ENCODE measurements at places on chromosomes 6 and 20.

DNA sequence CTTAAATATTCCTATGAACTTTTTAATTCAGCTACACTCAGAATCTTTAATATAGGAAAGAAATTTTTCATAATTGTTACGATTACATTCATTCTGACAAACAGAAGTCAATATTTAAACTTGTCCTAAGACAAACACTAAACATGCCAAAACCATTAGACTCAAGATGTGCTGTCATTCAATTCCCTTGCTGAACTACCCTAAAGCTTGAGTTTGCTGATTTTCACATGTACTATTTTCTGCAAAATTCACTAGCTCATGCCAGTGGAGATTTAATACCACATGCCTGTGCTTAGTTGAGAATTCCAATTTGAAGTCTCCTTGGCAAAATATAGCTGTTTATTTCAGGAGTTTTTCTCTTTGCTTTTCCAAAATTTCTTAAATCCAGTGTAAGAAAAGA is 448.0 kb downstream of the COL12A1 start:
- no peak for DNase-seq

DNA sequence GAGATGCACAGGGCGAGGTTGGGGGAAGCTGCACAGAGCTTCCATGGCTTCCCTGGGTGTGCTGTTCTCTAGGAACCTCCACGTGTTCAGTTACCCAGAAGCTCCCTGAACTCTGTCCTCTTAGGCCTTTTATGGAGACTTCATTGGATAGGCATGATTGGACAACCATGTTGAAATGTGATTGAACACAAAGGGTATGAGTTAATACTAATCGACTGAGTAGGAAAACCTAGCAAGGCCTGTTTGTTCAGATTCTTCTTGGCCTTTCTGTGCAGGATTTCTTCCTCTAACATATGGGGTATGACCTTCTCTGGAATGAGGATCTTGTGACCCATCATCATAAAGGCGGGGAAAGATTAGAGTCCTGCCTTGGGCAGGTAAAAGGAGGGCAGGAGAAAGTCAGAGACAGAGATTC is 70.7 kb upstream of the SMIM29 start:
- no peak for DNase-seq

DNA sequence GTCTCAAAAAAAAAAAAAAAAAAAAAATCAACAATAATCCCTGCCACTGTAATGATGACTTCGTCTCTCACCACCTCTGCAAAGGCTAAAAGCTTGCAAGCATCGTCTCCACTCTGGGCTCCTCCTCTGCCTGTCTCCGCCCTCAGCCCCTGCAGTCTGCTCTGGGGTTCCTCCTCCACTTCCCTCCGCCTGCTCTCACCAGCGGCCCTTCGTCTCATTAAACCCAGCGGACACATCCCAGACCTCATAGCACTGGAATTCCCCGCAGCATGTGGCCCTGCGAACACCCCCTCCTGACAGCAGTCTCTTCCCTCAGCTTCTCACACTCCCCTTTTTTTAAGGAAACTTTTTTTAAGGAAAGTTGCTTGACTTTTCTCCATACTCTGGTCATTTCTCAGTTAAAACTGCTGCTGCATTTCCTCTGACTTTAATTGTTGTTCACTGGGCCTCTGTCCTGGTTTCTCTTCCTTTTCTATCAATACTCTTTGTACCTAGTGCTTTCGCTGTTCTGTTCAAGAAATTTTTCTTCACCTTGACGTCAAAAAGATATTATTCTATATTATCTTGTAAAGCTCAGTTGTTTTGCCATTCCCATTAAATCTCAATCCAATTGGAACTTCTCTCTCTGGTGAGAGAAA is 70.9 kb upstream of the PLEKHG1 start:
- no peak for DNase-seq

DNA sequence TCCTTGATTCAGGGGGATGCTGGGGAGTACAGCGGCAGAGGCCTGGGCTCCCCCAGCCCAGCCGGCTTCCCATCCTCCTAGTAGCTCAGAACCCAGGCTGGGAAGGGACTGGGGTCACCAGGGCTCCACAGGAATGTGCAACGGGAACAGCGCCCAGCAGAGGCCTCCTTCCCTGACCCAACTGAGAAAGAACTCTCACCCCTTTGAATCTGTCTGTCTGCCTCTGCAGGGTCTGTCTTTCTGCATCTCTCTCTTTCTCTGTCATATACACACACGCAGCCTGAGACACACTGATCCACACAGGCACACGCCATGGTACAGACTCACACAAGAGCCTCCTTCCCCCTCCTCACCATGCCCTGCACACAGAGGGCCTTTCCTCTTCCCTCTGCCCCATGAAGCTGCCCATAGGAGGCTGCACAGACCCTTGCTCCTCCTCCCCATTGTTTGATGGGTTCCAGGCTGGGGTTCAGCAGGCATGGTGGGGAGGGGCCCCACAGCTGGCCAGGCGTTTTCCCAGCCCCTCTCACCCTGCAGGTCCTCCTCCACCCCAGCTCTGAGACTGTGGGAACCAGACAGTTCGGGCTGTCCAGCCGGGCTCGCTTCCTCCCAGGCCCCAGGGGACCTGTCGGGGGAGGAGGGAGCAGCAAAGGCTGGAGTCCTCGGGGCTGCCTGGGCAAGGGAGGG is 2.8 kb downstream of the FOXS1 start:
- DNase-seq = no peak

- no peak for DNase-seq
Measured at GRCh38 chr20:47300071-47300470, 56.4 kb downstream of the ZMYND8 start.

GRCh38 chr20:62420846-62421715 is 6.3 kb downstream of the RBBP8NL start:
- DNase-seq = no peak

GRCh38 chr6:134421501-134421900 is 103.6 kb upstream of the SGK1 start:
- DNase-seq = no peak

GRCh38 chr6:107806691-107807090 is 17.4 kb downstream of the SCML4 start:
- no peak for DNase-seq

- no peak for DNase-seq
Measured at GRCh38 chr6:168000198-168001028, 2.9 kb downstream of the KIF25 start.

GRCh38 chr6:34697904-34698559 is 1.5 kb upstream of the ILRUN start:
- DNase-seq = no peak

GRCh38 chr6:113385020-113385431 is 472.1 kb upstream of the MARCKS start:
- no peak for DNase-seq

All from G401 (cell line).